ENCODE measurements at places on chromosomes 4 and X.

DNA sequence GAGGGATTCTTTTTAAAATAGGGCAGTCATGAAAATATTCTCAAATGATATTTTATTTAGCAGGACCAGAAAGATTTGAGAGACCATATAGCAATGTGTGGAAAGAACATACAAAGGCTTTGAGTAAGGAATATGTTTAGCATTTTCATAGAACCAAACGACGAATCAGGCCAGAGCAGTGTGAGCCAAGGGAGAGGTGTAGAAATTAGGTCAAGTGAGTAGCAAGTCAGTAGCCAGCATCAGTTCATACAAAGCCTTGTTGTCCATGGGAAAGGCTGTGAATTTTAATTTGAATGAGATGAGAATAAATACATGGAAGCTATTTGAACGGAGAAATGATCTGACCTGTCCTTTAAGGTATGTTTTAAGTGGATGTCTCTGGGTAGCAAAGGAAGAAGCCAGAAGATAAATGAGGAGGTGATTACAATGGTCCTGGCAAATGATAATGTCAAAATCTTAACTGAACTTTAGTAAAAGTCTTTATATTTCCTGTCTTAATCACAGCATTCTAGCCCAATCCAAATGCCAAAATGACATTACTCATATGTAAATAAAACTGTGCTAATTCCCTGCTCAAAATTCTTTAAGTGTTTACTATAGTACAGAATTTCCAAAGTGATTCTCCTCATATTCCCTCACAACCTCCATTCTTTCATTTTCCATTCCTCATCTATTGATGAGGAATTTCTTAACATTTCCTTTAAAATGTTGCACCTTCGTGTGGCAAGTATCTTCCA is 155.7 kb upstream of the SLIT2 start:
- no peak for DNase-seq

GRCh38 chrX:150269605-150270254 is 93.4 kb upstream of the MAMLD1 start:
- no peak for DNase-seq

- DNase-seq, result no peak
Measured at GRCh38 chr4:161248880-161249279, 914.9 kb downstream of the FSTL5 start.

DNA sequence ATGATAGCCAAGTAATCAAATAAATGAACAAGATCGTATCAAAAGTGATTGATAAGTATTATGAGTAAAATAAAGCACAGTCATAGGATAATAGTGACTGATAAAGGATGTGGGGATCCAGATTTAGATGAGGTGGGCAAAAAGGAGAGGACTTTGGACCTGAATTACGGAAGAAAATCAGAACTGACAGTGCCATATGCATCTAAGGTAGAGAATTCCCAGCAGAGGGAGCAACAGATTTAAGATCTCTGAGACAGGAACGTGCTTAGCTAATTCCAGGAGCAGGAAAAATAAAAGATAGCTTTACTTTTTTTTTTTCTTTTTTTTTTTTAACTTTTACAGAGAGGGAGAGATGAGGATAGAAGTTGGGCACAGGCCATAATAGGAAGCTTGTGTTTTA is 189.9 kb downstream of the NWD2 start:
- no peak for DNase-seq
